NCI-H2081 treated with DMSO at 0.1 percent for 48 hours (cell line): ENCODE measurements at places on chromosomes 11 and 22.

DNA sequence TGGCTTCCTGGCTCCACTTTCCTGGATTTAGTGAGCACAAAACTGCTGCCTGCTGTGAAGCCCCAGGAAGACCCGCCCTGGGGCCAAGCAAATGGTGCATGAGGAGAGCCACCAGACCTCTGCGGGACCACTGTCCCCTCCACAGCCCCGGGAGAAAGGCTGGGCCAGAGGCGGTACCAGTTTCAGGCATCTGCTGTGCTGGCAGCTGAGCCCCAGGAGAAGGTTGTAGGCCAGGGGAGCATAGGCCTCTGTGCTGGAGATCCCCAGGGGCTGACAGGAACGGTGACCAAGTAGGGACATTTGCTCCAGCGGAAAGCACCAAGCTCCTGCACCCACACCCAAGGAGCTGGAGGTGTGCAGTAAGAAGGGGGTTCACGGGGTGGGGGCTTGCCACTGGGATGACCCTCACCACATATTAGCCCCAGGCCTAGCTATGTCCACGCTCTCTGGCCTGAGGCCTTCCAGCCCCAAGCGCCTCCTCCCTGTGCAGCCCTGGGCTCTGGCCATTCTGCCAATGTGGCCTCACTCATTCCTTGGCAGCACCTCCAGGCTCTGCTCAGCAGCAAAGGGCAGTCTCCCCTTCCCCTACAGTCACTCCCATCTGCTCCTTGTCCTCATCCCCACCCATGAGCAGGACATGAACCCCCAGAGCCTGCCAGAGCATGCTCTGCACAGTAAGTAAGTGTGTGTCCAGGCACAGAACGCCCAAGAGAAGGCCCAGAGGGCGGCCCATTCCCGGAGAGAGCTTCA is 24.0 kb upstream of the COMT start:
- DNase-seq = no peak

- DNase-seq = no peak
Observed at GRCh38 chr11:89442801-89443200, 48.4 kb downstream of the NOX4 start.

- DNase-seq = no peak
Observed at GRCh38 chr11:122305426-122306320, 189.7 kb upstream of the BLID start.

GRCh38 chr11:85718991-85719807 is 33.2 kb upstream of the CCDC89 start:
- DNase-seq = no peak
